Cortex of kidney (tissue), 1 donor: ENCODE measurements at places on chromosomes 7 and 10.

DNA sequence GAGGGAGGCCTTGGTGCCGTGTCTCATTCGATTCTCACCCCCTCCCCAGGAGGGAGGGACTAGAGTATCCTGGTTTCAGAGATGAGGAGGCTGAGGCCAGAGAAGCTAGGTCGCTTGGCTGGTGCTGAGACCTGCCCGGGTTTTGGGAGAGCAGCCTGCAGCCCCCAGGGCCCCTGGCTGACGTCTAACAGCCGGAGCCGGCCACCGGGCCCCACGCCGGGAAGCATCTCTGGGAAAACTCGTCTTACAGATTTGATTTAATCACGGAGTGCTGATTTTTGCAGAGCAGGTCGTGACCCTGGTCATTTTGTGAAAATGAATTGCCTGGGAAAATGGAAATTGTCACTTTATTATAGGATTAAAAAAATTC lies 97.5 kb downstream of the MICALL2 start:
- no peak for DNase-seq

DNA sequence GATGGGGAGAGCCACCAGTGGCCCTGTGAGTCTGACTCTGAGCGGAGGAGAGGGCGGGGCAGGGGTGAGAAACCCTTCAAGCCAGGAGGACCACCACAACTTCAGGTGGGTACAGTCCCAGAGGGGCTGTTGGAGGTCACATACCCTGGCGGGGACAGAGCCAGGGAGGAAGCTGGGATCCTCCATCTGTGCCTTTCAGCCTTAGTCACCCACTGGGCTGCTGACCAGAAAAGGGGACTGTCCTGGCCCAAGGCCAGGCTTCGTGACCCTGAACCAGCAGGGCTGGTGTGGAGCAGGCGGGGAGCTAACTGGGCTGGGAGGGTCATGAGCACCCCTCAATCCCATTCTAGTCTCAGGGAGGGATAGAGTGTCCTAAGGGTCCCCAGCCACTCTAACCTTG lies 1.5 kb upstream of the CALHM3 start:
- no peak for DNase-seq

GRCh38 chr7:106538638-106539037 lies 122.3 kb downstream of the CCDC71L start:
- no peak for DNase-seq

DNA sequence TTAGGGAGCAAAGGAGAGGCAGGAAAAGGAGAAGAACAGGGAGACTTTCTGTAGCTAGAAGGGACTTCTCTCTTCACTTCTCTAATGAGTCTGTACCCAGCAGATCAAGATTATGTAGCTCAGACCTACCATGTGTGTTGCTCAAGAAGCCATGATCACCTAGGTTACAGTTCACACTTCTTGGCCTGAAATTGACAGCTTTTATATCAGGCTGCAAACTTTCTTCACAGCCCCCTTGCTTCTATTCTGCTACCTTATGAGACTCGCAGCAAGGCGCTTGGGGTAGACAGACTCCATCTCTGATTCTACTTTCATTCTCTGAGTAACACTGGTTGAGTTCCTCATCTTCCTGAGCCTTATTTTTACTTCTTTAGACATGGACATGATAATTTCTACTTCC lies 19.6 kb upstream of the GIMAP2 start:
- DNase-seq, result no peak

- no peak for DNase-seq
These were observed 129.3 kb upstream of the PHYHIPL start for GRCh38 chr10:59047180-59047579.

- no peak for DNase-seq
These were observed 86.9 kb upstream of the TNRC18 start for GRCh38 chr7:5510426-5511045.

- no peak for DNase-seq
These were observed 28.0 kb downstream of the GUSB start for GRCh38 chr7:65953890-65954450.
